Naive thymus-derived CD8-positive, alpha-beta T cell (primary cell): ENCODE measurements at places on chromosomes 6 and 20.

- no peak overlapping the region for H3K4me3 ChIP-seq
- H3K4me1 ChIP-seq = peaks cover 7% of the 10 kb centered on the region
- no peak for DNase-seq
- no peaks in the 10 kb centered on the region for H3K36me3 ChIP-seq
- peaks cover 14% of the 10 kb centered on the region for H3K27me3 ChIP-seq
Observed at GRCh38 chr6:106692112-106692818, 62.9 kb downstream of the QRSL1 start.

- no peak for DNase-seq
- H3K27ac ChIP-seq = peak overlapping the region; percentile 7
- peaks cover 79% of the 10 kb centered on the region for H3K4me1 ChIP-seq
- H3K4me3 ChIP-seq = no peak overlapping the region
- no peaks in the 10 kb centered on the region for H3K36me3 ChIP-seq
Observed at GRCh38 chr6:156826290-156826955, 49.2 kb downstream of the ARID1B start.

DNA sequence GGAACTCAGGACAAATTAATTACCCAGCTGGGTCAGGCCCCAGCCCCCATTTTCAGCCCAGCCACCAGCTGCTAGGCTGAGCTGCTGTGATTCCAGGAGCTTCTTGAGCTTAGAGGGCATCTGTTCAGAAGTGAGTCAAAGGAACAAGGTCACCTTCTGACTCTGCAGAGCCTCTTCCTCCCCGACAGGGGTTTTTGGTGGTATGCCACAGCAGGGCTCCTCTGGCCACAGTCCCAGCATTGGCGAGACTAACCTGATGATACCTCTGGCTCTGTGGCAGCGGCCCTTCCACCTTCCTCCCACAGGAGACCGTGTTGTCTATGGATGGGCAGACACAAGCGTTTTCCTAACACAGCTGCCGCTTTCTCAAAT is 39.7 kb downstream of the ZC3H12D start:
- DNase-seq = no peak
- H3K4me1 ChIP-seq = peaks cover 2% of the 10 kb centered on the region
- H3K27ac ChIP-seq = no peak overlapping the region
- peaks cover under 1% of the 10 kb centered on the region for H3K36me3 ChIP-seq

DNA sequence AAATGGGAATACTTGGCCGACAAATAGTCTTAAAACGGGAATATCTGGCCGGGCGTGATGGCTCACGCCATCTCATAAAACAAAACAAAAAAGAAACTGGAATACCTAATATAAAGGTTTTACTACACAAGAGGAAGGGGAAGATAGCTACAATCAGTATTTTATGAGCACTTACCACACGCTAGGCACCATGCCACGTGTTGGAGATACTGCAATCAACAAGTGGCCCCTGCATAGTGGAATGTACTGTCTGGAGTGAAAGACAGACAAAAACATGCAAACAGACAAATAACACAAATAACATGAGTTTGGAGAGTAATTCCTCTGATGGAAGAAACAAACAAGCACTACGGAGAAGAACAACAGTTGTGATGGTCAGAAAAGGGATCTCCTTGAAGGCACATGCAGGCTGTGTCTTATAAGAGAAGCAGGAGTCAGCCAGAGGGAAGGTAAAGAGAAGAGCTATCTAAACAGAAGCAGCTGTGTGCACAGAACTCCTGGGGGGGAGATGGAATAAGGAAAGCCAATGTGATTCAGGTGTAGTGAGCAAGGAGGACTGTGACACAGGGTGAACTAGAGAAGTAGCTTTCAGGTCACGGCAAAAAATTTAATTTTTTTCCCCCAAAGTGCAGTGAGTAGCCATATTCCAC is 39.1 kb upstream of the AKIRIN2 start:
- no peak overlapping the region for H3K27ac ChIP-seq
- H3K27me3 ChIP-seq = no peaks in the 10 kb centered on the region
- no peaks in the 10 kb centered on the region for H3K36me3 ChIP-seq
- H3K4me1 ChIP-seq = peaks cover 19% of the 10 kb centered on the region
- no peak overlapping the region for H3K4me3 ChIP-seq

- no peak overlapping the region for H3K27ac ChIP-seq
- DNase-seq = no peak
- no peaks in the 10 kb centered on the region for H3K4me1 ChIP-seq
- H3K4me3 ChIP-seq = no peak overlapping the region
Observed at GRCh38 chr6:147551976-147552375, 43.5 kb downstream of the SAMD5 start.

- DNase-seq = no peak
- H3K36me3 ChIP-seq = no peaks in the 10 kb centered on the region
- no peak overlapping the region for H3K27ac ChIP-seq
- peaks cover 22% of the 10 kb centered on the region for H3K4me1 ChIP-seq
- H3K4me3 ChIP-seq = no peak overlapping the region
Observed at GRCh38 chr6:28269492-28269891, 2.5 kb downstream of the ZSCAN26 start.

DNA sequence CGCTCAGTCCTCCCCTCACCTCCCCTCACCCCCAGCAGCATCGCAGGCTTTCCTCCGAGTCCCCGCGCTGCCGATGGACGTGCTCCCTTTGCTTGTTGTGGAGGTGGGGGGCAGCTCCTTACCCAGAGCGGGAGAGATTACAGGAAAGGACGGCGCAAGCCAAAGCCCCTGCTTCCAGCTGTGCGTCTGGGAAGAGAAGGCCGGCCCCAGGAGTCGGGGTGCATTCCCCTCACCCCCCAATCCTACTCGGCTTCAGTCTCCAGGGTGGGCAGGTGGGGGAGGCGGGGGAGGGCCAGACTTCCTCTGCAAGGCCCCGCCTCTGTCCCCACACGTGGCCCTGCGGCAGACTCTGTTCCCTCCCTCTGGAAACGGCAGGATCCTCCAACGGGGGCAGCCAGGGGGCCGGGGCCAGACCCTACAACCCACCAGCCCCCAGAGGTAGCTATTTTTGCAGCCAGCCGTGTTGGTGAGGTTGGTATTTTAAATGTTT is 43.6 kb downstream of the NTSR1 start:
- no peak overlapping the region for H3K27ac ChIP-seq
- H3K36me3 ChIP-seq = no peaks in the 10 kb centered on the region
- peaks cover 6% of the 10 kb centered on the region for H3K27me3 ChIP-seq

- no peak for DNase-seq
- H3K4me3 ChIP-seq = no peak overlapping the region
- H3K36me3 ChIP-seq = no peaks in the 10 kb centered on the region
- H3K4me1 ChIP-seq = no peaks in the 10 kb centered on the region
- peaks cover 14% of the 10 kb centered on the region for H3K27me3 ChIP-seq
Observed at GRCh38 chr6:40116832-40117231, 182.6 kb upstream of the MOCS1 start.

DNA sequence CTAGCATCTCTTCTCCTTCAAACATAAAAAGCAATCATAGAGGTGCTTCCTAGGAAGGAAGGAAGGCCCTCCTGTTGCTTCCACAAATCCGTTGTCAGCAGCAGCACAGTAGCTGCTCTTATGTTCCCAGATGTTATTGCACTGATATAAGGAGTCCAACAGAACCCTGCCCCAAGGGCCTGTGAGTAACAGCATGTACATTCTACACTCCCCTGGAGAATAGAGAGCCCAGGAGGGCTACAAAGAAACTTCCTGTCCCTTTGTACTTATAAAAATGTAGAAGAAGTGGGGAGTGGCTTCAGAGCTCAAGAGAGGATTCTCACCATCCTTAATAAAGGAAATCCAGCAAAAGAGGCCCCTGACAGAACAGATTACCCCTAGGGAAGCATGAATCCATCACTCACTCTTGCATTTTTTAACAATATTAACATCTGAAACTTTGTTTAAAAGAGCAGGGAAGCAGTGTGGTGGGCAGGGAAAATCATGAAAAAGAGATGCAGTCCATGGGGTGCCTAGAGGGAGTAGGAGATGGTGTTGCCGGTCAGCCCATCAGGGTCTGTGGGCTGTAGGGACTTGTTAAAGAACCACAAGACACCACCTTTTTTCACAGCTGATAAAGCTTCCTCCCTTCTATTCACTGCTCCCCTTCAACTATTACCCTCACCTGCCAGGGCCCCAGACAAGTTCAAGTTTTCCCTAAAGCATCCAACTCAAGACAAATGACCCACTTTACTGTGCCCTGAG is 104.5 kb upstream of the ADGRF1 start:
- DNase-seq = no peak
- no peaks in the 10 kb centered on the region for H3K36me3 ChIP-seq
- H3K27me3 ChIP-seq = no peaks in the 10 kb centered on the region
- H3K27ac ChIP-seq = no peak overlapping the region

- H3K27ac ChIP-seq = peak overlapping the region; percentile 85
- H3K4me1 ChIP-seq = peaks cover 41% of the 10 kb centered on the region
- no peaks in the 10 kb centered on the region for H3K36me3 ChIP-seq
- H3K27me3 ChIP-seq = no peaks in the 10 kb centered on the region
- peak overlapping the region; percentile 88 for H3K4me3 ChIP-seq
Observed at GRCh38 chr20:62388839-62389600, 2.1 kb downstream of the RPS21 start.

- H3K4me1 ChIP-seq = no peaks in the 10 kb centered on the region
- H3K36me3 ChIP-seq = no peaks in the 10 kb centered on the region
- no peak overlapping the region for H3K4me3 ChIP-seq
- H3K27ac ChIP-seq = no peak overlapping the region
- DNase-seq = no peak
Observed at GRCh38 chr6:37602801-37603200, 94.9 kb downstream of the MDGA1 start.

DNA sequence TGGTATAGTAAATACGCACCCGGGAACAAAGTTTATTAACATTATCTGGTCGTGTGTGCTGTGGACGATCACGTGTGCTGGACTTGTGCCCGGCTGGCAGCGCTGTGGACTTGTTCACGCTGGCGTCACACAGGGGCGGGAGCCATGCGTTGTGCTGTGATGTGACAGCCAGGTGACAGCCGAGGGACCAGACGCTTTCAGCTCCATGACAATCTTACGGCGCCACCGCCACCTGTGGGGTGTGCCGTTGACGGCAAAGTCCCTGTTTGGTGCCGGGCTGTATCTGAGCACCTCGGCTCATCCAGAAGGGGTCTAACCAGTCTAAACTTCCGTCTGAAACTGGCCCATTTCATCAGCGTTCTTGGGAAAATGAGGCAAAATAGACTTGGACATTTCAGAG is 25.2 kb downstream of the DLL1 start:
- H3K27me3 ChIP-seq = no peaks in the 10 kb centered on the region
- H3K4me1 ChIP-seq = peaks cover 3% of the 10 kb centered on the region
- DNase-seq = no peak
- no peaks in the 10 kb centered on the region for H3K36me3 ChIP-seq
- no peak overlapping the region for H3K4me3 ChIP-seq

GRCh38 chr6:17820055-17820454 is 113.3 kb upstream of the NUP153 start:
- H3K27ac ChIP-seq = no peak overlapping the region
- no peaks in the 10 kb centered on the region for H3K4me1 ChIP-seq
- peaks cover 4% of the 10 kb centered on the region for H3K27me3 ChIP-seq
- no peak overlapping the region for H3K4me3 ChIP-seq
- DNase-seq = no peak

- no peak overlapping the region for H3K4me3 ChIP-seq
- H3K27me3 ChIP-seq = no peaks in the 10 kb centered on the region
- DNase-seq = no peak
- no peaks in the 10 kb centered on the region for H3K36me3 ChIP-seq
- H3K27ac ChIP-seq = no peak overlapping the region
- peaks cover 13% of the 10 kb centered on the region for H3K4me1 ChIP-seq
Observed at GRCh38 chr6:129678463-129678862, 31.5 kb downstream of the ARHGAP18 start.

- H3K36me3 ChIP-seq = no peaks in the 10 kb centered on the region
- no peak overlapping the region for H3K27ac ChIP-seq
- no peak for DNase-seq
Observed at GRCh38 chr6:134058622-134059366, 6.4 kb upstream of the SLC2A12 start.

DNA sequence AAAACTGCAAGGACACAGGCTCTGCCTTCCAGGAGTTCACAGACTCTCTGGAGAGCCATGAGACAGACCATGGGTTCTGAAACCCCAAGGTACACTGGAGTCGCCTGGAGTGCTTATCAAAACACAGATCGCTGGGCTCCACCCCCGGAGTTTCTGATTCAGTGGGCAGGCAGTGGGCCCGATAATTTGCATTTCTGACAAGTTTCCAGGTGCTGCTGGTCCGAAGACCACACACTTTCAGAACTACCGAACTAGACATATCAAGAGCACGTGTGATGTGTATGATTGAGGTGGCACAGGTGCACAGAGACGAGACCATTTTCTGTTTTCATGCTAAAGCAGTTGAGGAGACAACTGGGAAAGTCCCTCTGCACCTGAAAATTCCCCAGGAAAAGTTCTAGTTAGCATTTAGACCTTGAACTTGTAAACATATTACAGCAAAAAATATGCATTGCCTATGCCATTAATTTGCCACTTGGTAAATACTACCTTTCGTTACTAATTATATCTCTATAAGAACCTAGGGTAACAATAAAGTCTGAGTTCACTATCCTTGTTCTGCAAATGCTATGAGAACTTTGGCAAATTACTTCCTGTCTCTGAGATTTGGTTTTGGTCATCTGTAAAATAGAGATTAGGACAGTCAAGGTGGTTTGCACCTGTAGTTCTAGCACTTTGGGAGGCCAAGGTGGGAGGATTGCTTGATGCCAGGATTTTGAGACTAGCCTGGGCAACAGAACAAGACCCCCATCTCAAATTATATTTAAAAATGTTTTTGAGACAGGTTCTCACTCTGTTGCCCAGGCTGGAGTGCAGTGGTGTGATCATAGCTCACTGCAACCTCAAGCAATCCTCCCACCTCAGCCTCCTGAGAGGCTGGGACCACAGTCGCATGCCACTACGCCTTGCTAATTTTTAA is 14.3 kb upstream of the PIM1 start:
- no peaks in the 10 kb centered on the region for H3K27me3 ChIP-seq
- no peak overlapping the region for H3K4me3 ChIP-seq
- H3K36me3 ChIP-seq = no peaks in the 10 kb centered on the region
- H3K27ac ChIP-seq = peak overlapping the region; percentile 17
- peak; percentile 40 for DNase-seq
- peaks cover 2% of the 10 kb centered on the region for H3K4me1 ChIP-seq

DNA sequence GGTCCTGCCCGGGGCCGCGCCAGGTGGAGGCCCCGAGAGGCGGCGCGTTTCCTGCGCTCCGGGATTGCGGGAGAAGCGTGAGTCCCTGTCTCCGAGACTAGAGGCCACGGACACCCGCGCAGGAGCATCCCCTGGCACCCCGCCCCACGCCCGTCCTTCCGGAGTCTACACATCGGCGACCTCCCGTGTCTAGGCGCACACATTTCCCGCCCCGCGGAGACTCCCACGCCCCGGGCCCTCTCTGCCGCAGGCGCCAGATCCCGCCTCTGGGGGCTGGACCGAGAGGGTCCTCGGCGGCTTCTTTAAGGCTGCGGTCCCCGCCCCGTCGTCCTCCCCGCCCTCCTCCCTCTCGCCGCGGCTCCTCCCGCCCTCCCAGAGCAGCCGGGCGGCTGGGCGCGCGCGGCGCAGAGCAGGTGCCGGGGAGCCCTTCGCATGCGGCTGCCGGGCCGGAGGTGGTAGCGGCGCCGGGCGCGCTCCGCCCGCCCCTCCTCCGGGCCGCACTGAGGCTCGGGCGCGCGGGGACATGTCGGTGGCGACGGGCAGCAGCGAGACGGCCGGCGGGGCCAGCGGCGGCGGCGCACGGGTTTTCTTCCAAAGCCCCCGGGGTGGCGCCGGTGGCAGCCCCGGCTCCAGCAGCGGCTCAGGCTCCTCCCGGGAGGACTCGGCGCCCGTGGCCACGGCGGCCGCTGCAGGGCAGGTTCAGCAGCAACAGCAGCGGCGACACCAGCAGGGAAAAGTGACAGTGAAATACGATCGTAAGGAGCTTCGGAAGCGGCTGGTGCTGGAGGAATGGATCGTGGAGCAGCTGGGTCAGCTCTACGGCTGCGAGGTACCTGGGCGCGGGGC is at the start of gene PPP1R14C:
PPP1R14C (plus strand) TSS at position 375 of the 846 bp plus-strand sequence; CDS start at position 524, 149 bp downstream.
- H3K4me3 ChIP-seq = peak within 1 kb of the TSS; percentile 71
- DNase-seq = no peak
- no peaks in the 10 kb centered on the region for H3K36me3 ChIP-seq
- peaks cover 51% of the 10 kb centered on the region for H3K27me3 ChIP-seq
- no peak within 1 kb of the TSS for H3K27ac ChIP-seq
- H3K4me1 ChIP-seq = peaks cover 7% of the 10 kb centered on the region
